ENCODE measurements at places on chromosomes 2 and 18.

DNA sequence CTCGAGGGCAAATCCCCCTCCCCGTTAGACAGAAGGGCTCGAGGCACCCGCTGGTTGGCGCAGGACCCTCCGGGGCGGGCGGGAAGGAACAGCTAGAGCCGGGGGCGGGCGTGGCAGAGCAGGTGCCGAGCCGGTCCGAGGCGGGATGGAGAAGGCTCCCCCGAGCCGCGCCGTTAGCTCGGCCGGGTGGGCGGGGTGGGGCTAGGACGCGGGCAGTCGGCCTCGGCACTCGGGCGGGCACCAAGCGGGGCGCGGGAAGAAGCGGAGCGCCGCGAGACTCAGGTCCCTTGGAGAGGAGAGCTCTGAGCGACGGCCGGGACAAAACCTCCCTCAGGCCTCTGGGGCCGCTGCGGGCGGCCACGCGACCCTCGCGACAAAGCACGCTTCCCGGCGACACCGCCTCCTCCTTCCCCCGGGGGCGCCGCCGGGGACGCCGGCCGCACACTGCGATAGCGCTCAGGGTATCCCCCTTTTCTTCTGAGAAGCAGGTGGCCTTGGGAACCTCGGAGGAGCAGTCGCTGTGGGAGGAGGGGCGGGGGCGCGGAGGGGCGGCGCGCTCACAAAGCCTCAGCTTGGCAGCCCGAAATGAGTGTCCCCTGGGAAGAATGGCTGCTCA, 721 bp downstream of the FHOD3 start:
- DNase-seq, result no peak

DNA sequence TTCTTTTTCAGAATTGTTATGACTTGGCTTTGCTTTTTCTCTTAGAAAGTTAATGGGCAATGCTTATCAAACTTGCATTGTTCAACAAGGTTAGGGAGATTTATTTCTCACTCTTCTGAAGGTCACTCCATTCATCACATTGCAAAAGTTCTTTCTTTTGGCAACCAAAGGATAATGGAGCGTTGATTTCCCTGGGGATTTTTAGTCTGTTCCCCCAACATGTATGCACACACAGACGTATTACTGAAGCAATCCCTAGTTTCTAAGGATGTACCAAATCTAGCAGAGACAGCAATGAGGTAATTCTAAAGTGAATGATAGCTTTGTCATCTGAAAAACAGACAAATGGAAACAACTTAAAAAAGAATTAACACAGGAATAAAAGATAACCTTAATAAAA, 349.1 kb downstream of the NYAP2 start:
- no peak for DNase-seq

DNA sequence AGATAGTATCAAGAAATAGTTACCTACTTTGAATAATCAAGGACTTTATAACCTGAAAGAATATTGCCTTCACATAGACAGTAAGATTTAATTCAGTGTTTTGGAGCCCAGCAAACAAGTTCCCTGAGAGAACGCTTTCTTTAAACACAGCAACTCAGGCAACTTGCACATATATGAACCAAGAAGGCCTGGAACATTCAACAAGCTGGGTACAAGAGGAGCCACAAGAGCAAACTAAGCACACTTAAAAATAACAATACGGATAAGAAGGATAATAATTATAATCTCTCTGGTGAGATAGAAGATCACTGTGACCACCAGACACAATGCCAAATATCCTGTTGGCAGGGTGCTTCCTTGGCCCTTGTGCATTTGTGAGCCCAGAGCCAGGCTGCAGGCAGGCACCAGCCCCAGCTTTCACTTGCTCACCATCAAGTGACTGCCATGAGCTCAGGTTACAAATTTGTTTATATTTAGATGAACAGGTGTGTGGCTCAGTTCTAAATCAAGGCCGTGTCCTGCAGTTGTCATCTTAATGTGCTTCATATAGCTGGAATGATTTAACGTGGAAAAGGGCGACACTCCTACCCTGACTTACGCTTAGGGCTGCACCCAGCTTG, 446.6 kb downstream of the IRS1 start:
- no peak for DNase-seq

GRCh38 chr2:157743051-157743450, 114.4 kb upstream of the ACVR1C start:
- DNase-seq, result no peak

GRCh38 chr2:19728125-19728524, 173.7 kb downstream of the TTC32 start:
- DNase-seq, result no peak

GRCh38 chr2:1642066-1642861, 102.1 kb downstream of the PXDN start:
- DNase-seq, result no peak

GRCh38 chr2:120881981-120882788, 146.5 kb downstream of the GLI2 start:
- DNase-seq, result no peak

GRCh38 chr2:95232232-95232631, 24.9 kb downstream of the ZNF892 start:
- no peak for DNase-seq

GRCh38 chr2:20120569-20121416, 69.4 kb upstream of the LAPTM4A start:
- no peak for DNase-seq

DNA sequence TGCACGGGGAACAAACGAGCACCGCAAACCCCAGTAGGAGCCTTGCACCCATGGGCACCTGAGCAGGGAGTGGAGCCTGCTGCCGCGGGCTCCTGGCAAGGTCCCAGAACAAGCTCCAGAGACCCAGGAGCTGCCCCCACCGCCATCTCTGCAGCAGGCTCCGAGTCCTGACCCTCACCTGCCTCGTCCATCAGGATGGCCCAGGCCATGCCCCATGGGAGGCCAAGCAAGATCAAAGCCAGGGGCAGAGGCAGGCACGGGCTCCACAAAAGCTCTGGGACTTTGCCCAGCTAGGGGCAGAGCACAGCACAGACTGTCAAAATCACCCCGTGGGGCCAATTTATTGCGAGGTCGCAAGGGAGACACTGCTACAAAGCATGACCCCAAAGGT, 43.6 kb downstream of the GPC1 start:
- DNase-seq, result no peak

All from AML-193 (cell line).